ENCODE measurements at places on chromosomes 11 and 22.

DNA sequence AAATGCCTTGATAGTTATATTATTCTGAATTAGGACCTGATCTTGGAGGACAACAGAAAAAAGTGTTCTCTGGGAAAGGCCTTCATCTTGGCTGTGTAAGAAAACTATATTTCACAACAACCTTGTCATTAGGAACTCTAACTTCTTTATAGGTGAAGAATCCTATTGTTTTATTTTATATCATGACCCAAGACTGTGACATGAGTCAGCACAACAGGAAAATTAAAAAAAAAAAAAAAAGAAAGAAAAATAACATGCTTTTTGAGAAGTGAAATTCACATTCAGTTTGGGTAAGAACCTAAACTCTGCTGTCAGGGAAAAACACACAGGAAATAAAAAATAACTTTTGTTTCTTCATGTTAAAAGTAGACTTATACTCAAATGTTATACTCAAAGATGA lies 11.7 kb upstream of the FOLR2 start:
- no peak for DNase-seq

GRCh38 chr11:13114566-13115379 lies 105.7 kb downstream of the RASSF10 start:
- DNase-seq = no peak

GRCh38 chr22:38952281-38952993 lies 5.0 kb upstream of the APOBEC3A start:
- no peak for DNase-seq

- no peak for DNase-seq
These were observed 79.9 kb downstream of the MIAT start for GRCh38 chr22:26737262-26737661.

GRCh38 chr11:126363706-126364248 lies 8.3 kb downstream of the ST3GAL4 start:
- no peak for DNase-seq

DNA sequence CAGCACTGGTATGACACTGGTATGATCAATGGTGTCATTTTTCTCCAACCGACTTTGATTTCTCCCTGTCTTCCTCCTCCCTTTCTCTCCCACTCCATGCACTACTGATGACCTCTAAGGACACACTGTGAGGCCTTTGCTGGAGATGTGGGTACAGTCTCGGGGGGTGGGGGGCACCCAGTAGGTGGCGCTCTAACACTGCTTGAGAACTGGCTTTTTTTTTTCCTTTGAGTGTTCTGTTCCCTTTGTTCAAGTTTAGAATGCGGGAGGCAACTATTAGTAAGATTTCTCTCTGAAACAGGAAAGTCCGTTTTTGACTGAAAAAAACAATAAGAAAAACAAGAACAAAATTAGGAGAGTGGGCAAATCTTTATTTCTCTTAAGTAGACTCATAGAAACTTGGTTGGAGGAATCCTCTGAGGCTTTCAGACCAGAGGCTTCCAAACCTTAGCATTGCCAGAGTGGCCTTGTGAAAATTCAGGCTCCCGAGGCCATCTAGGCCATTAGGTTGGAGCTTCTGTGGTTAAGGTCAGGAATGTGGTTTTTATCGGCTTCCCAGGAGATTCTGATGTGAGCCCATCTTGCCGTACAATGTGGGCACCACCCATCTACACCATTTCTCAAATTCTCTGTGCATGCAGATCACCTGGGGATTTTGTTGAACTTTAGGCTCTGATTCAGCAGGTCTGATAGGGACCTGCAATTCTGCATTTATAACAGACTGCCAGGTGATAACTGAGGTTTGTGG lies 43.2 kb downstream of the PANX1 start:
- no peak for DNase-seq

- DNase-seq = no peak
These were observed 20.4 kb downstream of the CDPF1 start for GRCh38 chr22:46229701-46230100.

GRCh38 chr11:117734601-117735024 lies 62.4 kb downstream of the DSCAML1 start:
- DNase-seq = no peak

GRCh38 chr11:7688238-7688826 lies 15.0 kb upstream of the CYB5R2 start:
- DNase-seq = no peak

Measured in effector memory CD4-positive, alpha-beta T cell (primary cell).